ENCODE measurements at places on chromosomes 16 and 17.
A peak's percentile ranks its signal among the peaks of the same experiment; 100 is the strongest.

DNA sequence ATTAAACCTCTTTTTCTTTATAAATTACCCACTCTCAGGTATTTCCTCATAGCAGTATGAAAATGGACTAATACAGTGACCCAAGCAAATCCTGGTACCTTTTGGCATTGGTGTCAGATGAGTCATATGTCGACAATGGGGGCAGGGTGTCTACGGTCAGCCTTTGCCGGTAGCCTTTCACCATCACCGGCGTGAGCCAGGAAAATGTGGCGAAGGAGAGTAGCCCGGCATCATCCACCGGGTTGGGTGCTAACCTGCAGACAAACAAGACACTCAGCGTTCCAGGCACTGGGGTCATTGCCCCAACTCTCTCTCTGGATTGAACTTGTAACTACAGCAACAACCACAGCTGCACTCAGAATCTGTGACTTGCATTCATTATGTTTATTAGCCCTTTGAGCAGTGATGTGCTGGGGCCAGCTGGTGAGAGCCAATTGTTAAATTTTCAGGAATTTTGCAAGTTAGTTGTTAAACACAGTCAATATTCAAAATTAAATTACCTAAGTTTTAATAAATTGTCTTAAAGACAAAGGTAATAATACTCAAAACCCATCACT is 11.9 kb downstream of the ABCC12 start:
- no peak for DNase-seq

- no peak for DNase-seq
Measured at GRCh38 chr16:54106057-54106456, 180.5 kb downstream of the IRX3 start.

GRCh38 chr17:9272501-9273200 is 251.3 kb downstream of the NTN1 start:
- DNase-seq, result no peak

DNA sequence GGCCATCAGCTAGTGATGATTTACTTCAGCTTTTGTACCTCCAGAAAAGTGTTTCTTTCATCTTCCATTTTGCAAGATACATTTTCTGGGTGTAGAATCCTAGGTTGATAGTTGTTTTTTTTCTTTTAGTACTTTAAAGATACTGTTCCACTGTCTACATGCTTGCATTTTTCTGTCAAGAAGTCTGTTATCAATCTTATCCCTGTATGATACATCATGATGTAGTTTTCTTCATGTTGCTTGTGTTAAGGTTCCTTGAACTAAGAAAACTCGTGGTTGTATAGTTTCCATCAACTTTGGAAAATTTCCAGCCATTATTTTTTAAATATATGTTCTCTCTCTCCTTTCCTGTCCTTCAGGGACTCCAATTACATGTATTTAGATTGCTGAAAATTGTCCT is 24.1 kb downstream of the DYNLL2 start:
- DNase-seq, result no peak

DNA sequence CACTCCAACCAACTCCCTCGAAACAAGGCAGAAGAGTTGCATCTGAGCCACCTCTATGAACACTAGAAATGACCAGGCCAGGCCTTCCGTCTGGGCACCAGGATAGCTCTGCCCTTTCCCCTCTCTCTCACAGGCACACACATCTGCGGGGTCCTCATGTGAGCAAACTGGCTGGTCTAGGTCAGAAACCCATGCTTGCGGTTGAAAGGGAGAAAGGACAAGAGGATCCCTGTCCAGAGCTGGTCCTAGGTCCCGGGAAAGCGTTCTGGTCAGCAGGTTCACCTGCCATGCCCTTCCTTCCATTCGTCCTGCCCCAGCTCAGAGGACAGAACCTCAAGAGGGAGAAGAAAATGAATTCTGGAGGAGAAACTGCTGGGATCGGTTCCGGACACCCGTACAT is 2.7 kb downstream of the MNT start:
- no peak for DNase-seq

DNA sequence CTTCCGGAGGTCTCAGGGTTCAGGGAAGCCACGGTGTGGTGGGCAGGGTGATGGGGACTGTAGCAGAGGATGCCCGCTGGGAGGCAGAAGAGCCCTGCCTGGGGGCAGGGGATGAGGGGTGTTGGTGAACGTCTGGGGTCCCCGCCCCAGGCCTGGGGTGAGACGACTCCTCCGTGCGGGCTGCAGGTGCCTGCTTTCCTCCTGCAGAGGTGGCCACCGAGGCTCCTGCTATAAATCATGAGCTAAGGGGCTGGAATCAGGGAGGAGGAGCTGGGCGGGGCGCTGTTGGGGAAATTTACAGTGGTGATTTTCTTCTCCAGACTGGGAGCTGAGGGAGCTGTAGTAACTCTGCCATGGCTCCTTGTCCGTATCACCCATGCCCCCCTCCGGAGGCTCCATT is 167.0 kb downstream of the MRM1 start:
- no peak for DNase-seq

- no peak for DNase-seq
Measured at GRCh38 chr16:12267491-12267890, 291.0 kb downstream of the SNX29 start.

DNA sequence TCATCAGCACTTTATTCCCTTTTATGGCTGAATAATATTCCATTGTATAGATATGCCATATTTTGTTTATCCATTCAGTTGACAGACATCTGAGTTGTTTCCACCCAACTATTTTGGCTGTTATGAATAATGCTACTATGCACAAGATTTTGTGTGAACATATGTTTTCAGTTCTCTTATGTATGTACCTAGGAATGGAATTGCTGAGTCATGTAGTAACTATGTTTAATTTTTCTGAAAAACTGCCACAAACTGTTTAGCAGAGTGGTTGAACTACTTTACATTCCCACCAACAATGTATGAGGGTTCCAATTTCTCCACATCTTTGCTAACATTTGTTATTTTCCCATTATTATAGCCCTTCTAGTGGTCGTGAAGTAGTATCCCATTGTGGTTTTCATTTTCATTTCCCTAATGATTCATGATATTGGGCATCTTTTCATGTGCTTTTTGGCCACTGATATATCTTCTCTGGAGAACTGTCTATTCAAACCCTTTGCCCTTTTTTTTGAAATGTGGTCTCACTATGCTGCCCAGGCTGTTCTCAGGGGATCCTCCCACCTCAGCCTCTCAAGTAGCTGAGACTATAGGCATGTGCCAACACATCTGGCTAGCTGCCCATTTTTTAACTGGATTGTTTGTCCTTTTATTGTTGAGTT is 26.3 kb downstream of the SMURF2 start:
- DNase-seq, result peak; percentile 10

GRCh38 chr16:25006504-25007056 is 8.6 kb downstream of the ARHGAP17 start:
- DNase-seq, result no peak

GRCh38 chr16:82835487-82836155 is 208.9 kb downstream of the CDH13 start:
- no peak for DNase-seq

- DNase-seq, result no peak
Measured at GRCh38 chr16:13419589-13419988, 500.4 kb upstream of the ERCC4 start.

GRCh38 chr16:12971241-12971640 is 69.8 kb downstream of the SHISA9 start:
- no peak for DNase-seq

Data from stimulated activated CD8-positive, alpha-beta memory T cell treated with anti-CD3 and anti-CD28 coated beads, Interleukin-7, amount 100 ng/mL, for 48 hours (primary cell).